ENCODE measurements at places on chromosomes 2 and 18. TPM values are rescaled to one million over a fixed set of nuclear protein-coding genes. Genes with fewer than 3 reads are reported as not detected.
A peak's percentile ranks its signal among the peaks of the same experiment; 100 is the strongest.

DNA sequence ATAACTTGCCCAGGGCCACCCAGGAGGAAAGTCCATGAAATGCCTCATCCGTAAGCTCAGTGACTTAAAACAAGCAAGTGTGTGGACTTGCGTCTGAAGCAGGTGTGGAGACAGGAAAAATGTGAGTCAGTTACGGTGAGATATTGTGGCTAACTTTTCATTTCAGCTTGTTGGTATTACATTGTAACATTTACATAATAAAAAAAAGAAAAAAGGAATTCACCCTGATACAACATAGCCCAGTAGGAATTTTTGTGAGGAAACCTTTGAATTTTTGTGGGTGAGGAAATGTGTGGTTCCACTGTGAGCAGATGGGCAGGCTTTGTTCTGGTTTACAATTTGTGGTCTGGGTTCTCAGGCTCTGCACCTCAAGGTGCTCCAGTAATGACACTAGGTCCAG, 33.7 kb upstream of the LYPD6B start:
- DNase-seq = no peak

DNA sequence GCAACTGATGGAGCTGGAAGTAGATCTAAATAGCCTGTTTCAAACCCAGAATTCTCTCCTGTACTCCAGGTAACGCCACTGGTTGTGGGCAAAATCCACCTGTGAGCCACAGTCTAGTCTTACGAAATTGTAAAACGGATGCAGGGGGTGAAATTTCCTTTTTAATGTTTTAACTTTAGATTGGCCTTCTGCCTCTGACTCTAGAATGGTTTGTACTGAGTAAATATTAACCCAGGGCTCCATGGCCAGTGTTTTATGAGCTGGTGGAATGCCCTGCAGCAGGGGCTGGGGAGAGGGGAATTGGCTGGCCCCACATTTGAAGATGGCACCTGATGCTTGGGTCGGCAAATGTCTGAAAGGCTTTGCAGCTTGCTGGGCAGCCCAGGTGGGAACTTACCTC, 156.6 kb downstream of the MYCN start:
- DNase-seq = no peak

- DNase-seq = peak; percentile 34
Observed at GRCh38 chr18:35122586-35123224, 81.5 kb downstream of the MAPRE2 start.

DNA sequence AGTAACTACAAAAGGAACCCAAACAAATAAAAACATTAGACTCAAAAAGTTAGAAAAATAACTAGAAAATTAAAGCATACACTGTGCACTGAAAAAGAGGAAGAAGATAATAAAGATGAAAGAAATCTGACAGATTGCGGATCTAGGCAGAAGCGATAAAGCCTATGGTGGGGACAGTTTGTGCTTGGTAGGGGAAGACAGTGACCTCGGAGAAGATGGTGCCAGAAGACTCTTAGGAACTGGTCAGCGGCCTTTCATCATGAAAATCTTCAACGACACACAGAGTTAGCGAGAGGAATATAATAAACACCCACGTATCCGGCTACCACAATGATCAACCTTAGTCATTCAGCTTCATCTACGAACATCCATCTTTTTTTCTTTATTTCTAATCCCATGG, 180.5 kb downstream of the HDAC4 start:
- no peak for DNase-seq

OBSL1 gene
- not detected for polyA plus RNA-seq
